ENCODE measurements at places on chromosomes 7 and 10.

- DNase-seq: no peak
These were observed 52.0 kb upstream of the SMNDC1 start for GRCh38 chr10:110356628-110357245.

GRCh38 chr7:76428868-76429805, 4.4 kb downstream of the ZP3 start:
- DNase-seq: no peak

GRCh38 chr7:298375-298702, 8.4 kb downstream of the FOXL3 start:
- DNase-seq: no peak

DNA sequence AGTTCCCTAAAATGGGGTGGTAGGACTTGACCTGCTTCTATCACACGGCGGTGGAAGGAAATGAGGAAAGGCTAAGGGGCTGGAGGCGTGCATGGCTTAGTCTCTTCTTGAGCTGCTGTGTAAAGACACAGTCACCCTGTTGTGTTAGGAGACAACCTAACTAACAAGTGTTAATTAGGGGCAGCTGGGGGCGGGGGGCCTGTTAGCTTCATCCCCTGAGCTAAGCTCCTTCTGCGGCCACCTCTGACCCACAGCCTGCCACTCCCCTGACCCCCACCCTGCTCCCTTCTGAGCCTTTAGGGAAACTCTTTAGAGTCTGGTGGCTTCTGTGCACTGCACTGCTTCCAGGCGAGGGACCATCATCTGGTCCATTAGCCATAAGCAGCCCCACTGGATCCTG, 28.0 kb downstream of the COL17A1 start:
- DNase-seq: no peak

DNA sequence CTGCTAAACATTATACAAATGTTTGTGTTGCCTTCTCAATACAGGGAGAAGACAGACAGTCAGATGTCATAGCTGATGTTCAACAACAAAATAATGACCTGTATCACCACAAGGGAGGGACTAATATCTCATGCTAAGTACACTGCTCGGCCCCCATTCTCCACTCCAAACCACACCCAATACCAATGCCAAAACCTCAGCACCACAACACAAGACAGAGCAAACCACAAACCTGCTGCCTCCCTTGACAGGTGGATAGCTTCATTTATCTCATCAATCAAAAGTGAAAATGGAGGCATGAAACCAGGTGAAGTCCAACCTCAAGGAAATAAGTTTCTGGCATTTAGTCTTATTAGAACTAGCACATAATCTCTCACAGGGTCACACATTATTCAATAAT, 109.5 kb downstream of the PARD3 start:
- no peak for DNase-seq

GRCh38 chr7:158023157-158023556, 564.5 kb downstream of the PTPRN2 start:
- no peak for DNase-seq

DNA sequence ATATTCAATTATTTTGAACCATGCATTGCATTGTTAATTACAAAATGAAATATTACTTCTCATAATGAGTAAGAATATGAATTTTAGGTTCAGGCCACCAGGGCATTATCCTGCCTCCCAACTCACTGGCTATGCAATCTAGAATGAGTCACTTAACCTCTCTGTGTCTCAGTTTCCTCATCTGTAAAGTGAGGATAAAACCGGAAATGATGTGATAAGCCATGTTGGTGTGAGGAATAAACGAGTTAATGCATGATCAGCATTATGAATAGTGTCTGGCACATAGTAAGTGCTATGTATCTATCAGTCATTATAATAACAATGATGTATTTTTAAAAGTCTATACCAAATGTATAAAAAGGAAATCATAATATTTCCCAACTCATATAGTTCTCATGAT, 85.5 kb downstream of the SEMA3D start:
- DNase-seq: no peak

DNA sequence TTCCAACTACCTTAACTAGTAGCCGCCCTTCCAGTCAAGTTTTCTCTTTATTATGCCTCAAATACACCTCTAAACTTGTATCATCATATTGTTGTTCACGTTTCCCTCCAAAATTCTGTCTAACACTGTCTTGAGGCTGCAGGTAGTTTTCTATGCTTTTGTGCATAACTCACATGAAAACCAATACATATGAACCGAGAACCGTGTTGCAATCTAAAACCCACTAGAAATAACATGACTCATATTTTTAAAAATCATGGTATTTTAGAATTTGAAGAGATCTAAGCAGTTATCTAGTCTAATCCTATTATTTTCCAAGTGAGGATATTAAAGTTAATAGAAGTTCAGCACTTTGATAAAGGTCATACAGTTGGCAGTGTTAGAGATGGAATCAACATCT, 18.2 kb downstream of the LIPF start:
- DNase-seq: no peak

- no peak for DNase-seq
These were observed 155.8 kb downstream of the WDR37 start for GRCh38 chr10:1211844-1212570.

- no peak for DNase-seq
These were observed 22.7 kb upstream of the ADCYAP1R1 start for GRCh38 chr7:31029251-31030042.

DNA sequence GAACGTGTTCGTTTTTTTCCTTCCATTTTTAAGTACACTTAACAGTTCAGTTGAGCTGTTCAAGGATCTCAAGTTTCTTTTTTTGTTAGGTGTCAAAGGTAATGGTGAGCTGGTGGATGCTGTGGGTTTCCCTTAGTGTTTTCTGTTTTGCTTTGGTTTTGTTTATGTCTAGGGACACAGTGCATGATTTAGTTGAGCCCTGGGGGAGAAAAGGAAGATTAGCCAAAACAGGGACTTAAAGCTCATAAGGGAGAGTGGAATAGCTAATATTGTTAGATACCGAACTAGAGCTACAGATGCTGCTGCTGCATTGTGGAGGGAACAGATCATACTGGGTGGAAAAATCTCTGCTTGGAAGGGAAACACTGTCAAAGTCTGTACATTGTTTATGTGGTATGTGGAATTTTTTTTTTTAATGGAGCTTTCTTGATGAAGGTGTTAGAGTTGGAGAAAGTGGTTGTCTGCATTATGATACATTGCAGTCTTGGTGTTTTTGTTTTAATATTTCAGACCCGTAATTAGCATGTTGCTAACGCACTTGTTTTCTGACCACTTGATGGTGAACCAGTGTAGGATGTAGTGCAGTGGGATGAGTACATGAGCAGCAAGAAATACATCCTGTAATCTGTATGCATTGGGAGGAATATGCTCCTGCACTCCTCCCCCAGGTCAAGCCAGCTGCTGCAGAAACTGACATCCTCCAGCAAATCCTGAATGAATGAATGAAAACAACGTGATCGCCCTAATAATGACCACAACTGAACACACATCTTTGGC, 2.1 kb downstream of the GLCCI1 start:
- no peak for DNase-seq

DNA sequence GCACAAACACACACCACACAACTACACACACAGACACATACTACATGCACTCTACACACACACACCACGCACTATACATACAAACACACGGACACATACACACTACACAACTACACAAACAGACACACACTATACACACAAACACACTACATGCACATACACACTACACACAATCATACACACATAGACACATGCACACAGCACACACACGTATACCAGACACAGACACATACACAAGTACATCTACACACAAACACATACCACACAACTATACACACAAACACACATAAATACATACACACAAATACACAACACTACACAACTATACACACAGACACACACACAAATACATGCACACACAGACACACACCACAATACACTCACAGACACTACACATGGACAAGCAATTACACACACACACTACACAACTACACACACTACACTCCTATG, 4.6 kb downstream of the GPR15LG start:
- no peak for DNase-seq

DNA sequence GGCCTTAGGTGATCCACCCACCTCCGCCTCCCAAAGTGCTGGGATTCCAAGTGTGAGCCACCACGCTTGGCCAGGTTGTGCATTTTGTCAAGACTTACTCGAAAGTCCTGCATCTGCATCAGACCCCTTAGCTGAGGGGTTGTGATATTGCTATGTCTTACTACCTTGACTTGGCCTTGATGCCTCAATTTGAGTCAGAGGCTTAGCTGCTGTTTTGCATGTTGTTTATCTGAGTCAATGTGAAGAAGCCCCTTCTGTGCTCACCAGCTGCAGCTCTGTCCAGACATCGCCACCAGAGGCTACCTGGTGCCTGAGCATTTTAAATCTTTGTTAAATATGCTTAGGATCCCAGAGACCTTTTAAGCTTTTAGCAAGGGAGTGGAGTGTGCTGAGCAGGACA, 18.1 kb downstream of the UBE2D4 start:
- DNase-seq: no peak

DNA sequence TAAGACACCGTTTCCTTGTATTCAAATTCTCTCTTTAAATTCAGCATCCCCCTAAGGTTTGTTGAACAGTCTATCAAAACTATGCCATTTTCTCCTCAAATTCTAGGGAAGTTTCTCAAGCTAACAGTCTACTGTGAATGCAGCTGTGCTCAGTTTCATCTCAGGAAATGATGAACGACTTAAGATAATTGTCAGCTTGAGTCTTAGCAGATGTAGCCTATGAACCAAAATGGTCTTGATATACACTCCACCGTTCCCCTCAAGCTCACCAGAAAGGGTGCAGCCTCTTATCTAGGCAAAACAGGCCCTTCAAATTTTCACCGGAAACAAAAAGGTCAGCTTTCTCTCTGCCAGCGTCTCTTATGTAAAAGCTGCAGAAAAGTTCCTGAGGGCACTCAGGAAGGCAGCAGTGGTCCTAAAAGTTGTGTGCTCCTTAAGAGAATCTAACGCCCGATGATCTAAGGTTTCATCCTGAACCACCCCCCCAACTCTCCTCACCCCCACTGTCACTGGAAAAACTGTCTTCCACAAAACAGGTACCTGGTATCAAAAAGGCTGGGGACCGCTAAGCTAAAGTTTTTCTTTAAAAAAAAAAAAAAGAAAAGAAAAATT, 2.1 kb downstream of the DNAJC9 start:
- DNase-seq: no peak

- DNase-seq: no peak
These were observed 36.0 kb downstream of the NRCAM start for GRCh38 chr7:108419961-108420908.

GRCh38 chr7:38394660-38395059, 121.2 kb upstream of the TARP start:
- DNase-seq: no peak

DNA sequence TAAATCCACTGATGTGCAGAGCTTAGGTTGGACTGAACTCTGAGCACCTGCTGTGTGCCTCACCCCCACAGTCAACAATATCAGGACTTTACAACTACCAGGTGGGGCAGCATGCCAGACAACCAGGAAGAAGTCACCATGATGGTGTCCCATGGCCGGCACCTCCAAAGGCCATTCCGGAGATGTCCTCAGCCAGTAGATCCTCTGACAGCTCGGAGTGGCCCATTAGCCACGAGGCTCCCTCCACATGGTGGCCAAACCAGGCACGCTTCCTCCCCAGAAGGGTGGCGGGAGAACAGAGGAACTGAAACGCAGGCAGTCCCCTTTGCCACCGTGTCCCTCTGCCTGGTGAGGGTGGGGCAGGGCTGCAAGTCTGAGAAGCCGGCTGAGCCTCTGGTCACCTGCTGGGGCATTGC, 390.0 kb downstream of the TNS3 start:
- DNase-seq: no peak

DNA sequence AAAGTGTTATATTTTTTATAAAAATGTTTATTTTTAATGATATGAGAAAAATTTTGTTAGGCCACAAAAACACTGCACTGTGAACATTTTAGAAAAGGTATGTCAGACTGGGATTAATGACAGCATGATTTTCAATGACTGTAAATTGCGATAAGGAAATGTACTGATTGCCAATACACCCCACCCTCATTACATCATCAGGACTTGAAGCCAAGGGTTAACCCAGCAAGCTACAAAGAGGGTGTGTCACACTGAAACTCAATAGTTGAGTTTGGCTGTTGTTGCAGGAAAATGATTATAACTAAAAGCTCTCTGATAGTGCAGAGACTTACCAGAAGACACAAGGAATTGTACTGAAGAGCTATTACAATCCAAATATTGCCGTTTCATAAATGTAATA, 64.8 kb upstream of the CAPZA2 start:
- DNase-seq: no peak

GRCh38 chr7:139572704-139573385, 49.4 kb downstream of the CLEC2L start:
- DNase-seq: no peak

- no peak for DNase-seq
These were observed 8.8 kb upstream of the GET4 start for GRCh38 chr7:867406-868188.

GRCh38 chr10:105506262-105506661, 865.2 kb downstream of the SORCS3 start:
- no peak for DNase-seq

DNA sequence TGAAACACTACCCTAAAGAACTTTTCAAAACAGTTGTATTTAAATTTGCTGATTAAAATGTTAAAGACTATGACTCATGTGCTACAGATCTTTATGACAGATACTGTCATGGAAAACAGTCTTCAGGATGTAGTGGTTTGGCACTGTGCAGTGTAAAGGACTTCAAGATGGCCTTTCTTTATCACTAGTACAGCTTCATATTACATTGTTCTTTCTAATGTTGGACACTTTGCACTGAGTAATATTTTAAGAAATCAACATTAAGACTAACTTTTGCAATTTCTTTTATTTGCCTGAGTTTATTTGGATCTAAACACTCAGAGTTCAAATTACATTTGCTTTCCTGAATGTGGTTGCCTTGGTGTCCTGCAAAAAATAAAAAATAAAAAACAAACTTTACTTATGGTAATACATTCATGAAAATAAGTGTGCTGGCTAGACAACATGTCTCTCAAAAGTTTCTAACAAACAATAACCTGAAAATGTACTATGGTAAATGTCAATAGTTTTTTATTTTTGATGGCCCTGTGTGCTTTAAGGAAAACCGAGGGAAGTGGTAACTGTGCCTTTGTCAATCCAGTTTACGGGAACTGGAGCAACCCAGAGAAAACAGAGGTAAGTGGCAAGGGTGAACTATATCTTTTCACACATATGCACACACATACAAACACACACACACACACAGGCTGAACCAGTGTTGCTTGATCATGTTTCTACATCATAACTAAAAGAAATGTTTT, 85.9 kb upstream of the PLXDC2 start:
- DNase-seq: no peak

DNA sequence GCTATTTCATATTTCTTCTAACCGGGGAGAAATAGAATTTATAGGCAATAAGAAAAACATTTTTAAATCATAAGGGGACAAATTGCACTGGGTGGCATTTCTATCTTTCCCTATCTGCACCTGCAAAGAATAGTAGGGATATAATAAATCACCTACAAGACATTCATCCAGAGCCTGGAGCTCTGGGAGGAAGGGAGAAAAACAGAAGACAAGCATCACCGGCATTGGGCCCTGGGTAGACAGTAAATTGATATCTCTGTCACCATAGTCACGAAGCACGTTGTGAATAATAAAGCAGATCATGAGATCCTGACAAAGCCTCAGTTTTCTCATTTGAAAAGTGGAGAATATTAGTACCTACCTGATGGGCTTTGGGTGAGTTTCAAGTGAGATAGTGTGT, 685.6 kb downstream of the XPNPEP1 start:
- DNase-seq: no peak

Measured in NCI-H187 treated with DMSO at 0.1 percent for 48 hours (cell line).